Tongue (tissue), 3 donors: ENCODE measurements at places on chromosomes 3 and 15.
A peak's percentile ranks its signal among the peaks of the same experiment; 100 is the strongest.

- DNase-seq: peak; percentile 16
Observed at GRCh38 chr15:100373120-100373896, 31.5 kb upstream of the ADAMTS17 start.

- DNase-seq: no peak
Observed at GRCh38 chr3:154921351-154921750, 158.8 kb upstream of the MME start.

- no peak for DNase-seq
Observed at GRCh38 chr3:172685331-172686214, 25.3 kb downstream of the NCEH1 start.

- DNase-seq: no peak
Observed at GRCh38 chr15:41892621-41893421, 1.0 kb downstream of the SPTBN5 start.

DNA sequence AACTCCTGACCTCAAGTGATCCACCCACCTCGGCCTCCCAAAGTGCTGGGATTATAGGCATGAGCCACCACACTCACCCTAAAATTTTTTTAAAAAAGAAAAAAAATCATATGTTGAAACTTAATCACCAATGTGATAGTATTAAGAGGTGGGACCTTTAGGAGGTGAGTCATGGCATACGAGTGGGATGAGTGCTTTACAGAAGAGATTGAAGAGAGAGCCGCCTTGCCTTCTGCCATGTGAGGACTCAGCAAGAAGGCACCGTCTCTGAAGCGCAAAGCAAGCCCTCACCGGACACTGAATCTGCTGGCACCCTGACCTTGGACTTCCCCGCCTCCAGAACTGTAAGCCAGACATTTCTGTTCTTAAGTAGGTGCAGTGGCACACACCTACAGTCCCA lies 5.5 kb downstream of the ARPIN start:
- DNase-seq: no peak

DNA sequence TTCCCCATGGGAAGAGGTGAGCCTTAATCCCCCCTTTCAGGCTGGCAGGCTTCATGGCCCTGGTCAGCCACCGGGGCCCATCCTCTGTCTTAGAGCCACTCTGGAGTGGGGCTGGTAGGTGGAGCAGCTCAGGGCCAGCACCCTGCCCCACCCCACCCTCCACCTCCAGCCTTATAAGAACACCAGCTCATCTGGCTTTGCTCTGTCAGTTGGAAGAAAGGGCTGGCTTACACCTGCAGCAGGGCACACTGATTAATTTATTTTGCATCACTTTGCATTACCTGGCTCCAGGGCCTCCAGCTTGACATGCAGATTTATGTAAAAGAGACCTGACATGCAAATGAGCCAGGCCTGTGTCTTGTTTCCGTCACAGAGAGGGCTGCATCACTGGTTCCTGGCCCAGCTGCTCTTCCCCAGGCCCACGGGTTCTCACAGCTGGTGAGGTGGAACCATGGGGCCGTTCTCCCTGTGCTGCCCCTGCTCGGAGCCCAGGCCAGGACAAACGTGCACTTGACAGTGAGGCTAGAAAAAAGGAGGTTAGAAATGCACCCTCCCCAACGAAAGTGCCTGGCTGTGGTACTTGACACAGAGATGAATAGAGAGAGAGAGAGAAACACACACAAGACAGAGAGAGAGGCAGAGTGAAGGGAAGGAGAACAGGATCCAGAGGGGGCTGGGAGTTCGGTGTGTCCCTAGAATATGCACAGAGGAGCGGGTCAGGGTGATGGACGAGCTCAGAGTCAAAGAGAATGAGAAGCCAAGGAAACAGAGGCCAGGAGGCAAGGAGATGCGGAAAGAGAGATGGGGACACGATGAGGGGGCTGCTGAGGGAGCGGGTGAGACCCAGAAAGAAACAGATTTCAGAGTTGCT lies 44.5 kb upstream of the MAGEF1 start:
- no peak for DNase-seq

- DNase-seq: no peak
Observed at GRCh38 chr15:75112848-75113492, 88.7 kb upstream of the C15orf39 start.

DNA sequence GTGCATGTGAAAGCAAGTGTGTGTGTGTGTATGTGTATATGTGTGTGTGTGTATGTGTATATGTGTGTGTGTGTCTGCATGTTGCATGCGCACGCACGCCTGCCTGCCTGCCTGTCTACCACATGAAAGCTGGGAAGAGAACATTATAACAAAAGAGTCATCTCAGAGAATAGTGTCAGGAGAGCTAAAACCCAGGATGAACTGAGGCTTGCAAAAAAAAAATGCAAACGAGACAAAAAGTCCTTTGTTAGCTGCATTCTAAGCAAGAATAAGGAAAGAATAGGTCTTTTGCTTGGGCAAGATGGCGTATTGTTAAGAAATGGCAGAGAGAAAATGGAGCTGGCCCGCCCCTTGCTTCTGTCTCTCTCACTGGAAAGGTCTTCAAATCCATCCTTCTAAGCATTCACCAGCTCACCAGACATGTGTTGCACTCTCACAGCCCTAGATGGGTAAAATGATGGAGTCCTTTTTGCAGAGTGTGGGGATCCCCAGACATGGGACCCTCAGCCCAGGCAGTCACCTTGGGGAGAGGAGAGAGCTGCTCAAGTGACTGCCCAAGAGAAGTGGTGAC lies 16.4 kb downstream of the WNT7A start:
- DNase-seq: no peak

GRCh38 chr3:128133273-128133883 lies 9.8 kb upstream of the RUVBL1 start:
- peak; percentile 15 for DNase-seq

GRCh38 chr3:162092751-162093150 lies 596.1 kb downstream of the OTOL1 start:
- no peak for DNase-seq
